ENCODE measurements at places on chromosomes 6 and 20.

DNA sequence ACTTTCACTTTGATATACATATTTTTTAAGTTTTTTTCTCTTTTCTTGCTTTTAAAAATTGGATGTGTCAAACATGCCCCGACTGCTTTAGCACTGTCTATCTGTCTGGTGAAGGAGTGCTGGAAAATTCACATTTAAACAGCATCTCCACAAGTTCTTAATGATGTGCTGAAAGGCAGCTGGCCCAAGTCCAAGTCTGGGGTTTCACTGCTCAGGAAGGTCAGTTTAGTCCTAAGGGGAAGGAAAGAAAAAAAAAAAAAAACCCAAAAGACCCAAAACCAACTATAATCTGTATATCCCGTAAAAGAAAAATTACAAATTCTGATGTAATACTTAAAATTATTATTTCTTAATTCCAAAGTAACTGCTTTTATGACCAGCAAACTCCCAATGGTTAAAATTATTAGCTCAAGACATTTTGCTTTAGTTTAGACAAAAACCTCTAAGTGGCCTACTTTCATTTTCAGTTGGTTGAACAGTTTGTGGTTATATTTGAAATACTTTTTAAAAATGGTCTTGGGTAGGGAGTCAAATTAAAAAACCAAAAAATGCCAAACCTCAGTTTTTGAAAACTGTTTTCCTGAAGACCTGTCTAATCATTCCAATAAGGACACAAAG, 79.5 kb upstream of the PREP start:
- no peak for DNase-seq

DNA sequence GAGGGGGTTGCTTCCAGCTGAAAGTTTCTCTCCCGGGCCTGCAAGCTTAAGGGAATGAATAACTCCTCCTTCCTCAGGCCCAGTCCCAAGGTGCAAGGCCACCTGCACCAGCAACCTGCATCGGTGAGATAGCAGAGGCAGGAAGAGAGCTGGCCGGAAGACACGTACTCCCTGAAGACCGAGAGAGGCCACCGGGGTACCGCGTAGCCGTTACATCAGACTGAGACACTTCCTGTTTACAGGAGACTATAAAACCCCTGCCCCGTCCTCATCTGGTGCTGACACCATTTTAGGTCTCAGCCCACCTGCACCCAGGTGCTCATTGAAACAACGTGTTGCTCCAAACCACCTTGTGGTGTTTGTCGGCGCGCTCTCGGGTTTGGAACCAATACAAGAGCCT, 60.5 kb upstream of the PRND start:
- no peak for DNase-seq

- no peak for DNase-seq
These were observed 121.5 kb upstream of the NEDD9 start for GRCh38 chr6:11353921-11354389.

DNA sequence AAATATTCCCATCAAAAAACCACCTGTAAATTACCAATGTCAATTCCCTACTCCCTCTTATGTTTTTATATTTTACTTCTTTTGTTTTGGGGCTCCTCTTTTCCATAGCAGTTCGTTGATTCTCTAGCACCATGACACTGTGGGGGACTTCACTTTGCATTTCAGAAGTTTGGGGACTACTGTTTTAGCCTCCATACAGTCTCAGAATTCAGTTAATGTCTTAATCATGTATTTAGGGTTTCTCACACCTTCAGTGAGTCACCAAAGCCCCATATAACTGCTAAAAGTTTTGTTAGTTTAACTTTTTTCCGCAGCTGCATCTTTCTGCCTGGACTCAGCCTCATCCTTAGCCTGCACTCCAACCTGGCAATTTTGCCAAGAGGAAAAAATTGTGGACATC, 20.7 kb upstream of the AIG1 start:
- no peak for DNase-seq

- DNase-seq: peak; percentile 92
These were observed at the start of gene SPAG4 for GRCh38 chr20:35615667-35616464. TSS of gene SPAG4 (plus strand) at chr20:35615829. CDS start at chr20:35616004, 175 bp downstream.

DNA sequence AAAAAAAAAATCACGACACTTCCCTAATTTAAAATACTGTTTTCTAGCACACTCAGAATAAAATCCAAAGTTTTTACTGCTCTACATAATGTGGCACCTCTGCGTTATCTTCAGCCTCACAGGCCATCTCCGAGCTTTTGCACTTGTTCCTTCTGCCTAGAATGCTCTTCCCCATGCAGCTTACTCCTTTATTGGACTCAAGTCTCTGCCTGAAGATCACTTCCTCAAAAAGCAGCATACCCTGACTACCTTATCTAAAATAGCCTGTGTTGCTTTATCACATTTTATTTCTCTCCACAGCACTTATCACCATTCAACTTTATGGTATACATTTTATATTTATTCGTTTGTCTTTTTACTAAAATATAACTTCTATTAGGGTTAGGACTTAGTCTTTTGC, 2.3 kb downstream of the ZNF322 start:
- no peak for DNase-seq

DNA sequence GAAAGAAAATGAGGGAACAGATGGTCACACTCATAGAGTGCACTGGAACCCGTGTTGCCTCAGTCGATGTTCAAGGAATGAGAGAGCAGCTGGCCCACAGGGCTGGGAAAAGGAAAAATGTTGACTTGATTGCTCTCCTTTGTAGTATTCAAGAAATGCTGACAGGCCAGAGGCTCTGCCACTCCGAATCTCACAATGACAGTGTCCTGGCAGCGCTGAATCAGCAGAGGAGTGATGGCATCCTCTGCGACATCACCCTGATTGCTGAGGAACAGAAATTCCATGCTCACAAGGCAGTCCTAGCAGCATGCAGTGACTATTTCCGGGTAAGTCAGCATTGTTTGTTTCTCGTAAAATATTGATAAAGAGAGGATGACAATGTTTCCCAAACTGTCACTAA, 51.3 kb downstream of the KLHL32 start:
- DNase-seq: no peak

DNA sequence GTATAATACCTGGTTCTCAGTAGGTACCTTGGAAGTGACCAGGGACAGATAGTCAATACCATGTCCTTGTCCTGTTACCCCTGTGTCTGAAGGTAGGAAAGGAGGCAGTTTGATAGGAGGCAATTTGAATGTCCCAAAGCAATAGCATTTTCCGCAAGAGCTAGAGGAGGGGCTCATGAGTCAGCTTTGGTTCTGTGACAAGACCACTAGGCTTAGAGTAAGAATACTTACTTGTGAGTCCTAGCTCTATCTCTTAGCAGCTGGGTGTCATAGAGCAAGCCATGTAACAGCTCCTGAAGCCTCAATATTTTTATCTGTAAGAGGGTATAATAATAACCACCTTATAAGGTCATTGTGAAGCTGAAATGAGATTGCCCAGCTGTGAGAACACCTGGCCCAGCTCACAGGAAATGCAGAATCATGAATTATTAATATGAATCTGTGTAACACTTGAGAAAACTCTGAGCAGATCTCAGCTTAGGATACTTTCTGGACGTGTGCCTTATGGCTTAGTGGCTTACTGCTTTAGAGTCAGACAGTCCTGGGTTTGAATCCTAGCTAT, 58.6 kb downstream of the DAAM2 start:
- DNase-seq: no peak

DNA sequence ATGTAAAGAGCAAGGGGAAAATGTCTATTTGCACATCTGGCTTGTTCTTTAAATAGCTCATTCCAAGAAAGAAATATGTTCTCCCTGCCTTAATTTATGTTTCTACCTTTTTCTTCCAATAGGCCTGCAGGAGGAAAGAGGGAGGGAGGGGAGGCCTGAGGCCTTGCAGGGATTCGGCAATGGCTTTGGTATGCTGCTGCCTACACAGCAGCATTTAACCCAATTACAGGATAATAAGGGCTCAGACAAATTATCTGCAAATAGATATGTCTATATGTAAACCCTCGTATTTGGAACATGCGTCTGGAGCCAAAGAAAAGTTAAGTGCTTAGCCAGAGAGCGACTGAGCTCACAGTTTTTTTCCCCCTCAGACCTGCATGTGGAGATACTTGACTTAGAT, 277.2 kb downstream of the CDC5L start:
- DNase-seq: no peak

- no peak for DNase-seq
These were observed 43.7 kb downstream of the CDH22 start for GRCh38 chr20:46264391-46265266.

- no peak for DNase-seq
These were observed 680.2 kb upstream of the MMS22L start for GRCh38 chr6:97963193-97963592.

GRCh38 chr6:31572041-31572911, at the start of gene LTA:
TSS of gene LTA (plus strand) at chr6:31572289. CDS start at chr6:31572743, 454 bp downstream.
- no peak for DNase-seq

- no peak for DNase-seq
These were observed 5.7 kb downstream of the C20orf204 start for GRCh38 chr20:64041781-64042053.

DNA sequence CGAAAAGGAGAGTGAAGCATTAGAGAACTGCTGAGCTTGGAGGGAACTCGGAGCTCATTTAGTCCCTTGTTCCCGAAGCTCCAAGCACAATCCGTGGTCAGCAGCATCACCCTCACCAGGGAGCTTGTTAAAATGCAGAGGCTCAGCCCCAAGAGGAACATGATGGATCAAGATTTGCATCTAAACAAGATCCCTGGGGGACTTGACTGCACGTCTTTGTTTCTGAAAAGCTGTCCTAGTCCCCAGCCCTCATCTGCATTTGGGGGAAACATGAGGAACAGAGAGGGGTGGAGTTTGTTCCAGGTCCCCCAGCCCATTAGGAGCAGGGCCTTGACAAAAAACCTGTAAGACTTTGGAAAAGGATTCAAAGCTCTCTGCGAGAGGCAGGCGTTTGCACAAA, 4.1 kb upstream of the LBP start:
- DNase-seq: no peak

DNA sequence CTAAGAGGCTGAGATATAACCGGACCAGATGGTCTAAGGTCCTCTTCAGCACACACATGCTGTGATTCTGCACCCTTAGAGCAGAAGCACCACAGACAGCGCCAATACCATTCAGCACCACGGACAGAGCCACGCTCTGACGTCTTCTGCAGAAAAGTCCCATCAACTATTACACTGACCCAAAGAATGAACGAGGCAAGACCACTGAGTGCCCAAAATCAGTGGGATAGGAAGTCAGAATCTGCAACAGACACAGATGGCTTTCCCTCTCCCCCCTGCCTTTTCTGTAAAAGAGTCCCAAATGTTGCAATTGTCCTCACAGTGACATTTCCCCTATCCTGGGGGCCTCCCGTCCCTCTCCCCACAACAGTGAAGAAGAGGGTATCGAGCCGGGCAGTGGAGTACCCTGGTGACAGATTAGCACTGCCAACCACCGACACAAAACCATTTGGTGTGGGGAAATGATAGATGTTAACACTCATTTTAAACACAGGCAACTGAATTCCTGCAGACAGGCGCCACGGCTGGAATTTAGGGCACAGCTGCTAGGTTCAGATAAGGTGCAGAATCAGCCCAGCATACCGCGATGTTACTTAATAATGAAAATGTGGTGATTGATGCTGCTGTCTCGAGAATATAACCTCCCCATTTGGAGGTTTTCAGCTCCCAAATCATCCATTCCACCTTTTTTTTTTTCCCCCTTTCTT, 66.6 kb upstream of the CTNNBL1 start:
- DNase-seq: peak; percentile 3

GRCh38 chr6:46491628-46492547, 639 bp upstream of the RCAN2 start:
- peak; percentile 76 for DNase-seq

- DNase-seq: no peak
These were observed 1310.0 kb upstream of the EYS start for GRCh38 chr6:67016921-67017460.

DNA sequence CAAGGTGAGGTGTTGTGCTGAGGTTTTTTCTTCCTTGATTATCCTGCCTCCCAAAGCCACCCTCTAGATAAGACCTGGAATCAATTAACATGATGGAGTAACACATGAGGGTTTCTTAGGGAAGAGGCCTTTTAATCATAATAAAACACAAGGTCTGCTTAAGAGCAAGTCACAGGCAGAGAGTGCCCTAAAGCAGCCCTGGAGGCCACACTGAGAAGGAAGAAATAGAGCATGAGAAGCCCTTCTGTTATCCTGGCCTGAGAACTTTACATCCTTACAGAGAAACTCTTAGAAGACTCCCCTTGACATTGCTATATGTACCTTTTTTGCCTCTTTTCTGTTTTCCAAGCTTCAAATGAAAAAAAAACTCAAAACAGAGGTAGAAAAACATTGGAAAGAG, 132.3 kb downstream of the CEP57L1 start:
- no peak for DNase-seq

DNA sequence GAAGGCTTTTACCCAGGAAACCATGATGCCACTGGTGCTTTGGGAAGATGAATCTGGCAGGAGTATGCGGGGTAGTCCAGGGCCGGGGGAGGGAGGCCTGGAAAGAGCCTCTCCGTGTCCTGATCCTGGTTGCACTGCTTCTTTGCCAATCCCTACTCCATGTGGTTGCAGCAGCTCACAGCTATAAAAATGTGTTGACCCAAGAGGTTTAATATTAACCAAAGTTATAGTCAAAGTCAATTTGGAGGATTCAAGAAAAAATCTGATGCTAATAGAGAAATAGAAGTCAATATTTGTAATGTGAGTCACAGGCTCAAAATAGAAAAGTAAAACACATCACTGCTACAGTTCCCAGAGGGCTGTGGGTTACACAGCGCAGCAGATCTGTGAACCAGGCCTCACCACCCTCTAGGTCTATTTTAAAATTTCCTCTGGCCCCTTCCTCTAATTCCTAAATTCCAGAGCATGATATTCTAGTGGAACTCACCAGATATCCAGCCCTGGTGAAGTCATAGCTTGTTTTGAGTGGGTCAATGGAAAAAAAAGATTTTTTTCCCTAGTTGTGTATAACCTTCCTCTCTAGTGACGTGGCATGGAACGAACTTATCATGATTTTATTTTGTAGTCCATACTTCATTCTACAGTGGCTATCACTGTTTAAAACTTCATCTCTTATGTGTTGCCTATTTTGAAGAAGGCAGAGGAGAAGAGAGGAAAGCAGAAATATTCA, 63.2 kb upstream of the BMP2 start:
- no peak for DNase-seq

DNA sequence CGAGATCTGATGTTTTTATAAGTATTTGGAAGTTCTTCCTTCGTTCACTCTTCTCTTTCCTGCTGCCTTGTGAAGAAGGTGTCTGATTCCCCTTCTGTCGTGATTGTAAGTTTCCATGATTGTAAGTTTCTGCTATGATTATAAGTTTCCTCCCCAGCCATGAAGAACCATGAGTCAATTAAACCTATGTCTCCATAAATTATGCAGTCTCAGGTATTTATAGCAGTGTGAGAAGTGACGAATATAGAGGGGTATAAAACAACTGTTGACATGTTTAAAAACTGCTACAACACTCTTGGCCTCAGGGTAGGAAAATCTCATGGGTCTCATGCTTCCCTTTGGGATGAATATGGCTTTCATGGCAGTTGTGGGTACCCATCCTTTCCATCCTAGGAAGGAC, 5.8 kb upstream of the WFDC2 start:
- no peak for DNase-seq

DNA sequence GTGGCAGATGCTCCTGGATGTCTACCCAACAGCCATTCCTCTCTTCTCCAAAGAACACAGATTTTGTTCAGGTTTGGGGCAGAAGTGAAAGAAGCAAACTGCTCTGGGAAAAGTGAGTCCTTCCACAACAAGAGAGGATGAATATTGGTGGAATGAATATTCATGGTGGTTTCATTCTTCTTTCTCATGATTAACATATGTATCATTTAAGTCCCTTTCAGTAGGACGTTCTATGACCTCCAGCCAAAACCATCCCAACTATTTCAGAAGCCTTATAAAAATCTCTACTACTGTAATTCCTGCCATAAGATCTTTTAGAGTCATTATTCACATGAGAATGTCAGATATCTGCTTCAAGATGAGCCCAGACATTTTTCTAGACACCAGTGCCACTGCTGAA, 44.4 kb downstream of the MDN1 start:
- DNase-seq: no peak

GRCh38 chr6:43980004-43980795, 147.1 kb downstream of the MRPL14 start:
- no peak for DNase-seq
